ENCODE measurements at places on chromosomes 1 and 21.

DNA sequence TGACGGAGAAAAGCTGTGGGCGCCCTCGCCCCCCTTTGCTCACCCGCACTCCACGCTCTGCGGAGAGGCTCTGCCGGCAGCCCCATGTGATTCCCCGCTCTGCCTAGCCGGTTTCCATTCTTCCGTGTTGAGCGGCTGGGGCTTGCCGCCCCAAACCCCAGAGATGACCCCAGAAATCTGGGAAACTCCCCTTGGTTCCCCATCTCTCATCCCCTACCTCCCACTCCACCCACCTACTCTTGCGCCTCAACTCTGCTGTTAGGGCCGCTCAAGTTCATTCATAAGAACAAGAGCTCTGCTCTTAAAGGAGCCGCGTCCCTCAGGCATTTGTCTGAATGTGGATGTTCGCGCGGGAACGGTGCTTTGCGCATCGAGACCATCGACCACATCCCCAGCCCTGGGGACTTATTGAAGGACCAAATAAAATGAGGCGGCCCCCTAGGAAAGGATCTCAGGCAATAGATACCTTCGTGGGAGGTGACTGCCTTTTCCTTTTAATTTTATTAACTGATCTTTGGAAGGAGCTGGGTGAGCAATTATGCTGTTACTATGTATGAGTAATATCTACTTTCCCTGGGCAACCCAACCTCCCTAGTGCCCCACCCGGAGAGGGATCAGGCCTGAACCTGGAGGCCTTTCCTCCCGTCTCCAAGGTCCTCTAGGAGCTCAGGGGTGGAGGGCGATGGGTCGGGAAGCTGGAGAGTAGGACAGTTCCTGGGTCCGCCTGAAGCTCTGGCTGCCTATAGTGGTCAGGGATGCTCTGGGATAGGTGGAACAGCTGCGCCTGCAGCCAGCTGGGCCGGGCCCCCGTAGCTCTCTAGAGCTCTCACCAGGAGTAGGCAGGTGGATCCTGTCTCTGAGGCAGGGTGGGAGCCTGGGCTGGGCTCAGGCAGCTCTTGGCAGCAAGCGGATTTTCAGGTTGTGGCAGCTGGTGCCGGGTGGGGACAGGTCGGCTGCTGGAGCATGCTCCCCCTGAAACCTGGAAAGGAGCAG, 898 bp downstream of the MFSD2A start:
- H3K4me1 ChIP-seq = peaks cover 7% of the 10 kb centered on the region
- H3K36me3 ChIP-seq = no peaks in the 10 kb centered on the region
- no peak overlapping the region for H3K27ac ChIP-seq

GRCh38 chr1:72942008-72942407, 659.7 kb upstream of the NEGR1 start:
- H3K27me3 ChIP-seq = no peaks in the 10 kb centered on the region
- H3K4me3 ChIP-seq = no peak overlapping the region
- no peaks in the 10 kb centered on the region for H3K36me3 ChIP-seq

GRCh38 chr1:83931658-83932253, 67.2 kb downstream of the TTLL7 start:
- no peak overlapping the region for H3K27ac ChIP-seq
- H3K4me1 ChIP-seq = no peaks in the 10 kb centered on the region
- H3K4me3 ChIP-seq = no peak overlapping the region

DNA sequence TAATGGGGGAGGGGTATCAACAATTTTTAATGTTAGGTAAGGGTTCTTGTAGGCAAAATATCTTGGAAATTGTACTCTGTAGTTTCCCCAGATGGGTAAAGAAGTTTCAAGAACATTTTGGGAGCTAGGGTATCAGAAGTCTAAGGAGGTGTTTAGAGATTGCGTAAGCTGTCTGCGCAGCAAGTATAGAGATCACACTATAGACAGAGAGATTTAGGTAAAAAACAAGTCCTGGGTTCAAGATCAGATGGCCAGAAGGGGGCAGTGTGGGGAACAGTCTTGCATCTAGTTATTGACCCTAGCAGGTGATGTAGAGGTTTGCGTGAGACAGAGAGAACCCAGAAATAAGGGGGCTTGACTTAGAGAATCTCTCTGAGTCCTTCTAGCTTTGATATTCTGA, 80.8 kb downstream of the S1PR1 start:
- H3K27me3 ChIP-seq = no peaks in the 10 kb centered on the region
- no peak for DNase-seq
- H3K4me1 ChIP-seq = no peaks in the 10 kb centered on the region
- no peaks in the 10 kb centered on the region for H3K36me3 ChIP-seq

DNA sequence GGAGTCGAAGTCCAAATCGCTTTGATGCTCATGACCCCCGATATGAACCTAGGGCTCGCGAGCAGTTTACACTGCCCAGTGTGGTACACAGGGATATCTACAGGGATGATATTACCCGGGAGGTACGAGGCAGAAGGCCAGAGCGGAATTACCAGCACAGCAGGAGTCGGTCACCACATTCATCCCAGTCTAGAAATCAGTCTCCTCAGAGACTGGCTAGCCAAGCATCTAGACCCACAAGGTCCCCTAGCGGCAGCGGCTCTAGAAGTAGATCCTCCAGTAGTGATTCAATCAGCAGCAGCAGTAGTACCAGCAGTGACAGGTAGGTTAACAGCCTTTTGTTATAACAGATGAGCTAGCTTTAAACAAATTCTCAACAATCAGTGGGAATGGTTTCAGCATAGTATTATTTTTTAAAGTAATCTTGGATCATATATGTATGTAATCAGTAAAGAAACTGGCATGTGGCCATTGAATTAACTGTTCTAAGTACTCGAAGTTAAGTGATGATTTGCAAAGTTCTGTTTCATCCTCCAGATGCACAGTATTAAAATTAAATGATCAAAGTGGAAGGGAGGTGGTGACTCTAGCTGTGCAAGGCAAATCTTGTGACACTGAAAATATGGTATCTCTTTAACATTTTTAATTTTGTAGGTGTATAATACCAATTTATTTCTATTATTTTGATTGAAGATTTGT, 29.0 kb downstream of the SPEN start:
- no peak overlapping the region for H3K4me3 ChIP-seq
- H3K4me1 ChIP-seq = no peaks in the 10 kb centered on the region
- no peak overlapping the region for H3K27ac ChIP-seq
- 0 out of 2 replicates have a peak, but pooled peaks cover 5% of the 10 kb centered on the region for H3K36me3 ChIP-seq
- H3K27me3 ChIP-seq = no peaks in the 10 kb centered on the region

DNA sequence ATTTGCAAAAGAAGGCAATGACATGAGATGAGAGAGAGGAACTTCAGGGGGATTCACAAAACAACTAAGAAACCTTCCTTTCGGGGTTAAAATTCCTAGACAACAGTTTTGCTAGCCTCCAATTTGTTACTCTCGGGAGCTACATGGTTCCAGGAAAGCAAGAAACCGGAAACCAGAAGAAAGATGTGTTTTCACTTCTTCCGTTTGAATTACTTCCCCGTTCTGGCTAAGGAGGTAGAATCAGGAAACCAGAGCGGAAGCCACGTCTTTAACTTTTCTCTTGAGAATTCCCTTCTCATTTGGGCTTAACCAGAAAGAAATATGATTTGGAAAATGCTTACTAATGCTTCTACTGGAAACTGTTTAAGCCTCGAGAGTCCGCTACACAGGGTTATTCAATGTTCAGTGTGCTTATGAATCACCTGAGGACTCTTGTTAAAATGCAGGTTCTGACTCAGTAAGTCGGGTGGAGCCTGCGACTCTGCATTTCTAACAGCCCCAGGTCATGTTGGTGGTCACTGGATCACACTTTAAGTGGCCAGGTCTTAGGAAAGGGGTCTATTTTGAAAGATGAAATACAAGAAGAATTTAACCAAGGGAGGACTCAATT, 43.5 kb upstream of the MCOLN3 start:
- H3K27ac ChIP-seq = no peak overlapping the region
- H3K4me1 ChIP-seq = no peaks in the 10 kb centered on the region
- no peak overlapping the region for H3K4me3 ChIP-seq
- H3K36me3 ChIP-seq = no peaks in the 10 kb centered on the region
- no peak for DNase-seq

GRCh38 chr1:13947658-13948057, 247.7 kb downstream of the PRDM2 start:
- no peaks in the 10 kb centered on the region for H3K27me3 ChIP-seq
- no peak overlapping the region for H3K27ac ChIP-seq
- no peak overlapping the region for H3K4me3 ChIP-seq
- no peaks in the 10 kb centered on the region for H3K36me3 ChIP-seq
- DNase-seq = no peak
